Cardiac muscle cell (in vitro differentiated cells and primary cell): ENCODE measurements at places on chromosomes 5 and 9. TPM values are rescaled to one million over a fixed set of nuclear protein-coding genes. Genes with fewer than 3 reads are reported as not detected.

Gene DENND1A
- total RNA-seq: 12.0 and 14.5 TPM in 2 replicates

- no peaks in the 10 kb centered on the region for H3K36me3 ChIP-seq
- no peaks in the 10 kb centered on the region for H3K4me1 ChIP-seq
- no peak overlapping the region for H3K27ac ChIP-seq
These were observed 7.7 kb downstream of the LPCAT1 start for GRCh38 chr5:1515921-1516571.

GRCh38 chr5:179858241-179858585 is 404 bp downstream of the MRNIP start:
- no peaks in the 10 kb centered on the region for H3K27me3 ChIP-seq
- peaks cover 10% of the 10 kb centered on the region for H3K4me1 ChIP-seq
- peaks cover 5% of the 10 kb centered on the region for H3K36me3 ChIP-seq
- peak overlapping the region; percentile 67 for H3K27ac ChIP-seq

DNA sequence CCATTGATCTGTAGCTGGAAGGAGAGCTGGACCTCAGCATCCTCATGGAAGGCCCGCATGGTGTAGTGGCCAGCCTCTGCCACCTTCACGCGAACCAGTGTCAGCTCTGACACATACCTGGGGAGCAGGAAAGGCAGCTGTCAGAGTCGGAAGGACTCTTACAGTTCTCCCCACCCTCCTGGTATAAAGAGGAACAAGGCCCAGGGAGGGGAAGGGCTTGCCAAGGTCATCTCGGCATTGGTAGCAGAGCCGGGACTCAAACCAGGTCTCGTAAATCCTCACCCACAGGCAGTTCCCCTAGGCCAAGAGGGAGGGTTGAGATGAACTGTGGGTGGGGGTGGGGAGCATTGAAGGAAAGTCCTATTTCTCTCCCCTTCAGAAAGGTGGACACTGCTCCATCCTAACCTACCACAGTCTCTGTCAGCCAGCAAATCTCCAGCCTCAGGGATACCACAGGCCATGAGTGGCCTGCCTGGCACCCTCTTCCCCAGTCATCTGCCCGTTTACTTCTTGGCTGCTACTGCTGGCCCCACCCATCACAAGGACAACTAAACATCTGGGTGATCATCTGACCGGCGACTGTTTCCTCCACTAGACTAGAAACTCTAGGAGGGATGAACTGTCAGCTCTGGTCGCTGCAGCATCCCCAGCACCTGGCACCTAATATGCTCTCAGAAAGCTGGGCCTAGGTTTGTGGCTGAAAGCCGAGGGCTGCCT is 23.5 kb downstream of the PDGFRB start:
- H3K36me3 ChIP-seq: no peaks in the 10 kb centered on the region
- no peak overlapping the region for H3K27ac ChIP-seq
- peaks cover 3% of the 10 kb centered on the region for H3K4me1 ChIP-seq
- H3K4me3 ChIP-seq: no peak overlapping the region

GRCh38 chr5:156380848-156381247 is 53.9 kb downstream of the SGCD start:
- peaks cover 7% of the 10 kb centered on the region for H3K4me1 ChIP-seq
- H3K27ac ChIP-seq: no peak overlapping the region
- no peak overlapping the region for H3K4me3 ChIP-seq
- no peak for DNase-seq
- no peaks in the 10 kb centered on the region for H3K27me3 ChIP-seq

Gene FGF18
- 50.3 and 58.5 TPM in 2 replicates for total RNA-seq

Gene PCDHGC3
- 23.6 and 29.9 TPM in 2 replicates for total RNA-seq

- H3K27ac ChIP-seq: no peak overlapping the region
- no peaks in the 10 kb centered on the region for H3K4me1 ChIP-seq
- DNase-seq: no peak
- H3K4me3 ChIP-seq: no peak overlapping the region
- H3K36me3 ChIP-seq: no peaks in the 10 kb centered on the region
These were observed 41.9 kb upstream of the ACTBL2 start for GRCh38 chr5:57524348-57525060.

GRCh38 chr9:104027295-104027694 is 66.8 kb upstream of the SMC2 start:
- no peak for DNase-seq
- H3K27me3 ChIP-seq: no peaks in the 10 kb centered on the region
- H3K4me1 ChIP-seq: no peaks in the 10 kb centered on the region
- H3K4me3 ChIP-seq: no peak overlapping the region
- no peaks in the 10 kb centered on the region for H3K36me3 ChIP-seq

Gene FAM221B
- total RNA-seq: not detected in 2 replicates

DNA sequence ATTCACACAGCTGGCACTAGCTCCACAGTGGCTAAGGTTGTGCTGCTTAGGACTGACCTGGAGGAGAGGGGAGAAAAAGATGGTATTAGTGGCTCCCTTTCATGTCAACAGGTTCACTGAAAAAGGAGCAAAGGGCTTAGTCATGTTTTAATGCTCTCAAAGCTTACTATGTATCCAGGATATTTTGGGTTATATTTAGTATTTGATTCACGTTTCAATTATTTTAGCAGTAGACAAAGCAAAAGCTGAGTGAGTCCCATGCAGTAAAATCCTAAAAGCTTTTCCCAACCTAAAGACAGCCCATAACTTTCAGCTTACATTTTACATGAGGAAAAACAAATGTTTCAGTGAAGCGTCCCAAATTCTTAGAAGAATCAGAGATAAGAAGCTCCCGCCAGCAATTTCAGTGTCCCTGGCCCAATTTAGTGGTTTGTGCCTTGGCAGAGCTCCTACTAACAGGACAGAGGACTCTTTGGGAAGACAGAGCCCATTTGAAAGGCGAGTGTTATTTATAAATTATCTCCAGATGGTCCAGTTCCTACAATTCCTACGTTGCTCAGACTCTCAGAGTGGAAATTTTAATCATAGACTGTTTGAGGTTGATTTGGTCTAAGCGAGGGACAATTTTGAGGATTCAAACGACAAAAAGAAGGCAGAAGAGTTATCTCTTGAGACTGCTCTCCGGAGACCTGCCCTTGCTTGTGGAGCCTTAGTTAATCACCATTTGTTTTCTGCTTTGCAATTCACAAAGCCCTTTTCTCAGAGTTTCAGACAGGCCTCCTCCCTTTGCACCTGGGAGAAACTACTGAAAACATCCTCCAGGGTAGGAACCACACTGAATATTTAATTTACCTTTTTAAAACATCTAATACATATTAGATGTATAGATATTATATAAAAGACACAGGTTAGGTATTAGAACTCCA is 225.0 kb upstream of the ANKRD55 start:
- H3K36me3 ChIP-seq: no peaks in the 10 kb centered on the region
- no peak overlapping the region for H3K27ac ChIP-seq
- DNase-seq: peak; percentile 59
- H3K27me3 ChIP-seq: no peaks in the 10 kb centered on the region
- no peaks in the 10 kb centered on the region for H3K4me1 ChIP-seq
- H3K4me3 ChIP-seq: no peak overlapping the region

Gene THOC3
- 69.3 and 76.8 TPM in 2 replicates for total RNA-seq

- no peak overlapping the region for H3K27ac ChIP-seq
- H3K27me3 ChIP-seq: peaks cover 9% of the 10 kb centered on the region
- no peak overlapping the region for H3K4me3 ChIP-seq
- no peaks in the 10 kb centered on the region for H3K4me1 ChIP-seq
- no peaks in the 10 kb centered on the region for H3K36me3 ChIP-seq
These were observed 47.7 kb upstream of the TCERG1 start for GRCh38 chr5:146399481-146399880.

Gene TNC
- 29.7 and 39.2 TPM in 2 replicates for total RNA-seq

DNA sequence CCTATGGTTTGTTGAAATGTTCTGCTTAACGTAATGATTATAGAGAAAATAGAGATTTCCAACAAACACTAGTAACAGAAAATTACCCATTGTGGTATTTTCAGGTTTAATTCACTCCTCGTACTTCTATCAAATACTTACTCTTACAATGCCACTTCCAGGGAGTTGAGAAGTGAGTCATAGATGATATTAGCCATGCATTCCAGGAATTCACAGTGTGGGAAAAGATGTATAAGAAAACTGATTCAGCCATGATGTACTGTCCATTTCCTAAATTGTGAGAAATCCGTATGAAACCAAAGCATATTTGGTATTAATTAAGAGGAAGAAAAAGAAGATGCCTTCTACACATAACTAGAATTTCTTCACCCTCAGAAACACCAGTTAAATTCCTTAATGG is 1854.6 kb upstream of the WWC1 start:
- H3K36me3 ChIP-seq: no peaks in the 10 kb centered on the region
- no peaks in the 10 kb centered on the region for H3K27me3 ChIP-seq
- DNase-seq: no peak
- no peaks in the 10 kb centered on the region for H3K4me1 ChIP-seq
- H3K27ac ChIP-seq: no peak overlapping the region
- H3K4me3 ChIP-seq: no peak overlapping the region

- H3K4me3 ChIP-seq: no peak overlapping the region
- DNase-seq: no peak
- H3K36me3 ChIP-seq: no peaks in the 10 kb centered on the region
- no peak overlapping the region for H3K27ac ChIP-seq
- H3K27me3 ChIP-seq: no peaks in the 10 kb centered on the region
- H3K4me1 ChIP-seq: peaks cover 16% of the 10 kb centered on the region
These were observed 116.9 kb downstream of the HACD4 start for GRCh38 chr9:20914556-20914955.

DNA sequence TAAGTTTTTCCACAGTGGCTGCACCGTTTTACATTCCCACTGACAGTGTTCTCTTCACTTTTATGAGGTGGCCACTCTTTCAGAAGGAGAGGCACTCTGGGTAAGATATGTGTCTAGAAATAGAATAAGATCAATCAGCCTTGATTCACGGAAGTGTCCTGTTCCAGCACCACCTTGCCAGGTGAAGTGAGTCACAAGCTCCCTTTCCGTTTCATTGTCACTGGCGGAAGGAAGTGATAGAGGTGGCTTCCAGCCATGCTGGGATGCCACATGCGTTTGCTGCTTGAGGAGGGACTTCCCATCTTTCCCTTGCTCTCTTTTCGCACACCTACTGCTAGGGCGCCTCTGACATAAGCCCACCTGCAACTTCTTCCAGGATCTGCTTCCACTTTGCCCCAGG is 217.1 kb downstream of the PIK3R1 start:
- H3K4me3 ChIP-seq: no peak overlapping the region
- H3K36me3 ChIP-seq: no peaks in the 10 kb centered on the region
- no peaks in the 10 kb centered on the region for H3K27me3 ChIP-seq
- H3K4me1 ChIP-seq: no peaks in the 10 kb centered on the region
- DNase-seq: no peak
